SK-N-SH treated with all-trans-retinoic acid at 6 μM for 48 hours (cell line): ENCODE measurements at places on chromosomes 7 and 10.

DNA sequence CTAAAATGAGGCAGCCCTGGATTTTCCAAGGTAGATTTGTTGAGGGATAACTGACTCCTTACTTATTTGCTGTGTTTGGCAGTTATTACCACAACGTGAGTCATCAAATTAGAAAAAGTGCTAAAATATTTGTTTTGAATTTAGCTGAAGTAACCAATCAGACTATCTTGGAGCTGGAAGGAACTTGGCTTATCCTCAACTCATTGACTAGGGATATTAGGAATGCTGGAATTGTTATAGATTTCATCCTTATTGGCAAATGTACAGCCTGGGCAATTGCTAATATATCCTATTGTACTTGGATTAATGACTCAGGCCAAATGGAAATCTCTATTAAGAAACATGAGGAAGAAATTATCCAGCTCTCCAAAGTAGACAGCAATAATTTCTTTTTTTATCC is 1189.0 kb upstream of the LRRN3 start:
- no peak for ATAC-seq

- peak; percentile 90 for ATAC-seq
Observed at GRCh38 chr10:119849031-119849789, 23.4 kb downstream of the MCMBP start.

DNA sequence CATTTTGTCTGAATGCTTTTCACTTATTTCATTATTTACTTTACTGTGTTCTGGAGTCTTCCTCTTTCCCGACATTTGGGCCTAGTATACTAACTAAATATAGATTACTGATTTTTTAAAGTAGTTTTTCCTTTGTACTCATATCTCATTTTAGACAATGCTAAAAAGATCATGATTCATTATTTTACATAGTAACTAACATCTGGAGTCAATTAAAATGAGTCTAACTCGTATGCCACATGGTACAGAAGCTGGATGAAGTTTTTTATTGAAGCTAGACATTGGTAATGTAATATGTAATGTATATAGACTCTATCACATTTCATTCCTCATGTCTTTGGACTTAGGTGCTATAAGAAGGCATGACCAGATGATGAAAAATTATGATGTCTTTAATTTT is 156.3 kb upstream of the HGF start:
- ATAC-seq, result peak; percentile 76

- ATAC-seq, result no peak
Observed at GRCh38 chr10:62616885-62617590, 187.5 kb upstream of the ADO start.

DNA sequence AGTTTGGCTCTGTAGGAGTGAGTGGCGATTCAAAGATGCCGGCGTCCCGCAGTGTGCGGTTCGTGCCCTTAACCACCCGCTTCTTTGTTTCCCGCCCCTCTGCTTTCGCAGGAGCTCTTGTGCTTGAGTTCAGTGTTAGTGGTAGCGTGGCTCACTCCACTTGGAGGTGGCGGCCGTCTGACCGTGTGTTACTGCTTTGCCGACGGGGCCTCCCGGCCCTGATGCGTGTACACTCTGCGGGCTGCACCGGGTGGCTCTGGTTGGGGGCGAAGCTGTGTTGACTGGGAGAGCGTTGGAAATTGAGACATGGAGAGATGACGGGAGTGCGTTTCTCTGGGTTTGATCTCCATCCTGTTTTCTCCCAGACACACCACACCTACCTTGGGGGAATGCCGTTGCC is 31.4 kb downstream of the SHH start:
- no peak for ATAC-seq

DNA sequence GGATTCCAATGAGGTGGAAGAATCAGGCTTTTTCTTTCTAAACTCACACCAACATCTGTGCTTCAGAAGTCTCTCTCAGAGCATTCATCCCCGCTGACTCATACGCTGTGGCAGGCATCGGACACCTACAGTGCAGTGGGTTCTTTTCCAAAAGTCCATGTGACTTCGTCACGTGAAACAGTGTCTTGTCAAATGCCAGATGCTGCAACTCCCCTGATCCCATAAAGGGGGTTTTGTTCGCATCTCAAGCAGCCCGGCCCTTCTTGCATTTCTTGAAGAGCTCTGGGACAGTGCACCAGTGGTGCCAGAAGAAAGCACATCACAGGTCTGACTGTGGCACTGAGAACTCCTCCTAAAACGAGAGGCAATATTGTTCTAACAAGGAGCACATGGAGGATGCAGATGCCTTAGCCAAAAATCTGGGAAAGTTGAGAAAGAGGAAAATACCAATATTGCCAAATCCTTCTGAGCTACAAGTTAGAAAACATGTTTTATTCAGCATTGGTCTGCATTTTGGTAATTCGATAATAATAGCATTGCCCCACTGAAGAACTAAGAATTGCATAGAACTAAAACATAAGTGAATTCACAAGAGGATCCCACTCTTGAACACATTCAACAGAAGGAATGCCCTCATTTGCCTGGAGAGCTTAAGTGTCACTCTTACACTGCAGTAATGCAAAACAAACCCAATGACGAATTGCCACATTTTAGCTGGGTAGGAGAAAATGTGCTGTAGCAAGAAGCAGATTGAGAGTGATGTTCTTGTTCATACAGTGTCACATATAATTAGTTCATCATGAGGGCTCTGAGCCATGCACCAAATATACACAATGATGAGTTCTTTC is 204.4 kb downstream of the CXCL12 start:
- ATAC-seq, result peak; percentile 75

- no peak for ATAC-seq
Observed at GRCh38 chr10:45421221-45422097, 47.4 kb downstream of the ALOX5 start.

DNA sequence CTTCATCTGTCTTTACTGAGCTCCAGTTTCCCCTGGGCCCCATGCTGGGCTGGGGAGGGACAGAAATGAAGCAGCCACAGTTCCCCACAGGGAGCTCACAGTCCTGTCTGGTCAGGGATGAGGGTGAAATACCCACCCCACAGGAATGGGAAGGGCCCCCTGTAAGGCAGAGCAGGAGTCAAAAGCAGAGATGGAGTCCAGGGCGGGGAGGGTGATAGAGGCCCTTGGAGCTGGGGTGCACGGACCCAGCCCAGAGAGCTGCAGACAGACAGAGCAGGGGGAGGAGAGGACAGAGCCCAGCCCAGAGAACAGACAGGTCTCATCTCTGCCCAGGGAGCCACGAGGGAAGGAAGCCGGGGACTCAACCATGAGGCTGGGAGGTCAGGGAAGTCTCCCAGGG is 34.9 kb upstream of the ZNF488 start:
- ATAC-seq, result no peak

DNA sequence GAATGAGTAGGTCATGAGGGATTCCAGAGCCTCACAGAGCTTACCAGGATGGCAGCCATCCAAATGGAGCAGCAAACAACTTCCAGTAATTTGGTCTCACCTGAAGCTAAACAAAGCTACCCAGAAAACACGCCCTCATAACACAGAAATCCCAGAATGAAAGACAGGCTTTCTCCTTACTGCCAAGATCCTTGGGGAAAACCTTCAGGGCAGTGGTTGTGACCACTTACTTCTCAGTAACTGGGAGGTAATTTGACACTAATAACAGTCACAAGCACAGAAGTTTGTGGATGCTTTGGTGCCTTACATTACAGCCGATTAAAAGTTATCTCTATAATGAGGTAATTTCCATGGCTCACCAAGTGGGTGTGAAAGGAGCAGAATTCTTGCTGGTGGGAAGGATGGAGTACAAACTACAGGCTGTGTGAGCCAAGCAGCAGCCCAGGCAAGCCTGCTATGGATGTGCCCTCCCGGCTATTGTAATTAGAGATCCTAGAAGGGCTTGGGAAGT is 10.4 kb downstream of the WDR91 start:
- ATAC-seq, result 0 out of 3 replicates have a peak, but pooled peaks have one; percentile 24

GRCh38 chr7:22801912-22802311 is 20.7 kb downstream of the TOMM7 start:
- ATAC-seq, result no peak

GRCh38 chr10:24462291-24462813 is 253.4 kb downstream of the KIAA1217 start:
- no peak for ATAC-seq

DNA sequence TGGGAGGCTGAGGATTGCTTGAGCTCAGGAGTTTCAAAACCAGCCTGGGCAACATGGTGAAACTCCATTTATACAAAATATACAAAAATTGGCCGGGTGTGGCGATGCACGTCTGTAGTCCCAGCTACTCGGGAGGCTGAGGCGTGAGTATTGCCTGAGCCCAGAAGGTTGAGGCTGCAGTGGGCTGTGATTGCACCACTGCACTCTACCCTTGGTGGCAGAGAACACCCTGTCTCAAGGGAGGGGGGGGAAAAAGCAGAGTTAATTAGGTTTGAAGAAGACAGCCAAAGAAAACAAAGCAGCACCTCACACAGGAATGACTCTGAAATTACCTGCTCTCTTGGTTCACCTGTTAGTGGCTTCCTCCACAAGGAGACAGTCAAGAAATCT is 110.0 kb downstream of the EEPD1 start:
- ATAC-seq, result no peak

DNA sequence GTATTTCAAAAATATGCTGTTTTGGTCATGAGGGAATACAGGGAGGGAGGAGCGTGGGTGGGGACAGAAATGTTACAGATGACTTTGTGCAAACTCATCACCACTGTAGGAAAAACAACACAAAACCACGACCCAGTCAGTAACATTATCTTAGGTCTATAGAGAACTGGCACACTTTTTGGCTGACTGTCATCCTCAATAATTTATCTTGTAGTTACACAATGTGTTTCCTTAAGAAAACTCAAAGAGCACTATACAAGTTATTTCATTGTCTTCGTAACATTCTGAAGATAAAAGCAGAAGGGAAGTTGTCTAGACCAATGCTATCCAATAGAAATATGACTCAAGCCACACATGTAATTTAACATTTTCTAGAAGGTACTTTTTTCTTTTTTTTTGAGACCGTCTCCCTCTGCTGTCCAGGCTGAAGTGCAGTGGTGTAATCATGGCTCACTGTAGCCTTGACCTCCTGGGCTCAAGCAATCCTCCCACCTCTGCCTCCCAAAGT is 16.9 kb upstream of the CDK14 start:
- ATAC-seq, result peak; percentile 84

DNA sequence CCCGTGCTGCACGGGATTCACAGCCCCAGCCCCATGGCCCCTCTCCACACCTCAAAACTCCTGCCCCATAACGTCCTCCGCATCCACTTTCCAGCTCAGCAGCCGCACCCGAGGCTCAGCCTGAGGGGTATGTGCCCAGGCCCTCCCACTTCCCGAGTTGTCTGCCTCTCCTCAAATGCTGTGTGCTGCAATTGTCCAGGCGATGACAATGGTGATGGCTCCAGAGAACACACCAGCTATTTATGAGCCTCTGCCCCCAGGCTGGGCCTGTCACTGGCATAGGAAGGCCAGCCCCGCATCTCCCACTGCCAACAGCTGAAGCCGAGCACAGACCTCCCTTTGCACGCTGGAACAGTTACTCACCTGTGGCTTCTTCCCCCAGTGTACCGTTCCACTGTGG is 2.4 kb upstream of the LDB3 start:
- ATAC-seq, result no peak
